ENCODE measurements at places on chromosomes 2 and 18. TPM values are rescaled to one million over a fixed set of nuclear protein-coding genes. Genes with fewer than 3 reads are reported as not detected.

GCKR gene
- total RNA-seq, result not detected

AKAIN1 gene
- total RNA-seq, result not detected

CHCHD5 gene
- 21.9 TPM for total RNA-seq

RRM2 gene
- total RNA-seq, result 16.1 TPM

ZRANB3 gene
- 5.0 TPM for total RNA-seq

TRIM54 gene
- 0.18 TPM for total RNA-seq

NPAS2 gene
- not detected for total RNA-seq

VIT gene
- total RNA-seq, result 1.4 TPM

ANKRD62 gene
- total RNA-seq, result not detected

CFLAR gene
- total RNA-seq, result 542 TPM

FAP gene
- total RNA-seq, result not detected

CNDP1 gene
- total RNA-seq, result 0.57 TPM

CELF4 gene
- not detected for total RNA-seq

CHRND gene
- not detected for total RNA-seq

- H3K4me3 ChIP-seq, result no peak overlapping the region
- no peaks in the 10 kb centered on the region for H3K36me3 ChIP-seq
- H3K4me1 ChIP-seq, result peaks cover 11% of the 10 kb centered on the region
Observed at GRCh38 chr18:31791817-31792579, 31.3 kb upstream of the SLC25A52 start.

GRCh38 chr2:204072443-204073324, 136.1 kb downstream of the ICOS start:
- H3K36me3 ChIP-seq, result no peaks in the 10 kb centered on the region
- no peaks in the 10 kb centered on the region for H3K4me1 ChIP-seq
- H3K4me3 ChIP-seq, result no peak overlapping the region
- H3K27me3 ChIP-seq, result no peaks in the 10 kb centered on the region
- DNase-seq, result no peak
- no peak overlapping the region for H3K27ac ChIP-seq

DNA sequence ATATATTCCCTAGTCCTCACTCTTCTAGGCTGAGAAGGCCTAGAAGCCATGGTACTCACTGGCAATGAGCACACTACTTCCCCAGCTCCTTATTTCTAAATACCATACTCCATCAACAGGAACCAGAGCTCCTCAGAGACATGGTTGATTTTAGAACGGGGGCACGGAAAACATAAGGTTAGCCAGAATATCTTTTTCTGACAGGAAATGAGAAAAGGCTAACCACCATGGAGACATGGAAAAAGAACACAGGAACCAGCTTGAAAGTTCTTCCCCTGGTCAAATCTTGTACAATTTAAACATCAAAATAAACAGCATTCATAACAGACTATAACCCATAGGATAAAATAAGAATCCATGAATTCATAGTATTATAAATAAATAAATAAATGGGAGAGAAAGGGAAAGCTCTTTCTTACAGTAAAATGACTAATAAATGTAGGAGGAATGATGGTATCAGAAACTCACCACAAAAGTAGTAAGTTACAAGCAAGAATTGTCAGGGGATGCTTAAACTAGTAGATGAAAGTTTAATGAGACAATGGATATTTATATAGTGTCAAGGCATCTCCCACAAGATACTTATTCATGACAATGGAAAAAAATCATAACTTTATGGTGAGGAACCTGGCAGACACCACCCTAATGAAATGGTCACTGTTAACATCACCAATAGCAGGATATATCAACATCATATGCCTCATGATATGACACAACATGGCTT, 20.6 kb upstream of the GCC2 start:
- H3K27ac ChIP-seq, result no peak overlapping the region
- H3K4me1 ChIP-seq, result no peaks in the 10 kb centered on the region
- H3K4me3 ChIP-seq, result no peak overlapping the region
- no peak for DNase-seq
- no peaks in the 10 kb centered on the region for H3K27me3 ChIP-seq

DNA sequence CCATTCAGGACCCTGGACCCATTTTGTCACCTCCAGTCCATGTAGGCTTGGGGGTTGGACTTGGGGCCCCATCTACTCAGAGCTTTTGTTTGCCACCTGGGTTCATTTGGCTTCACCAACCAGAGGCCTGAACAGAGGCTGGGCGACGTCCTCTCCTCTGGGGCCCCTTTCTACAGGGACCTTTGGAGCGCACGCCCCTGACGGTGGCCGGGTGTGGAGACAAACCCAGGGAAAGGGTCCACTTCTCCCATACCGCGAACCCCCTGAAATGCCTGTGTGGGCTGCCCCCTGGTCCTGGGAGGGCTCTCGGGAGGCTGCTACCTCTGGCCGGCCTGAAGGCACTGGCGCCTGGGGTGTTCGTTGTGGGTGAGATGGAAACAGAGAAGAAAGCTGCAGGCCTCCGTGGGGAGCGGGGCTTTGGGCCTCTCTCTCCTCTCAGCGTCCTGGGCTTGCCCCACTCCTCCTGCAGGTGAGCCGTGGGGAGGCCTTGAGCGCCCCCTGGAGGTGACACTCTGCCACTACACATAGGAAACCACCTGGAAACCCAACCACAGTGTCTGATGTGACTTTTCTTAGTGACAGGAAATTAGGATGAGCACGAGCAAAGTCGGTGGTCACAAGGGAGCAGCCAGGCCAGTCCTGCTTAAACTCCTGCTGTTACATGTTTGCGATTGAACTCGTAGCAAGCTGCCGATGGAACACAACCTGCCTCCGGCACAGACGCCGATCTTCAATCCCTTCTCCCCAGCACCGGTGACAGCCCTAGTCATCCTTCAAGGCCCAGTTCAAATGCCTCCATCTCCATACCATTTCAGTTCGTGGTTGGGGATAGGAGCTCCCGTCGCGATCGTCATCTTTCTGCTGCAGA, 12.0 kb upstream of the NTSR2 start:
- H3K4me3 ChIP-seq, result no peak overlapping the region
- H3K27ac ChIP-seq, result no peak overlapping the region
- DNase-seq, result peak; percentile 28
- no peaks in the 10 kb centered on the region for H3K4me1 ChIP-seq
- no peaks in the 10 kb centered on the region for H3K36me3 ChIP-seq

GRCh38 chr2:100011272-100011731, 131.1 kb downstream of the AFF3 start:
- H3K4me3 ChIP-seq, result no peak overlapping the region
- no peaks in the 10 kb centered on the region for H3K27me3 ChIP-seq
- H3K27ac ChIP-seq, result no peak overlapping the region

DNA sequence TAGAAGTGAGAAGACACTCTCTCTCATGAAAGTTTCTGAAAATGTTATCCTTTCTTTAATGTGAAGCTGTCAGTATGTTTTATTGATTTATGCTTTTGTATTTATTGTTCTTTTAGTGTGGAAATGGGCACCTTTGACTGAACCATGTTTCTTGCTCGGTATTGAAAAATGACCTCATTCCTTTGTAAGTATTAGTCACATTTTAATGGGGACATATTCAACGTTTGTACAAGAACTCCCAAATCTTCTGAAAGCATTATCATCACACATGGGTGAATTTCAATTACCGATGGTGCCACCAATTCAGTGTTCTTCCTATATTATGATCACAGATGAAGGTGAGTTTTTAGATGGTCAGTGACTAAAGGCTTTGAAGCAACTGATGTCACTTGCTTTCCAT, 371.8 kb upstream of the GCFC2 start:
- no peaks in the 10 kb centered on the region for H3K4me1 ChIP-seq
- DNase-seq, result no peak
- no peak overlapping the region for H3K27ac ChIP-seq
- H3K4me3 ChIP-seq, result no peak overlapping the region
- no peaks in the 10 kb centered on the region for H3K36me3 ChIP-seq

GRCh38 chr18:45110577-45111501, 430.2 kb downstream of the SETBP1 start:
- no peak for DNase-seq
- no peaks in the 10 kb centered on the region for H3K27me3 ChIP-seq
- H3K36me3 ChIP-seq, result no peaks in the 10 kb centered on the region
- H3K27ac ChIP-seq, result no peak overlapping the region
- peaks cover 12% of the 10 kb centered on the region for H3K4me1 ChIP-seq

GRCh38 chr2:178277741-178278197, 83.5 kb downstream of the OSBPL6 start:
- no peaks in the 10 kb centered on the region for H3K36me3 ChIP-seq
- H3K27ac ChIP-seq, result no peak overlapping the region
- H3K27me3 ChIP-seq, result no peaks in the 10 kb centered on the region
- DNase-seq, result no peak

DNA sequence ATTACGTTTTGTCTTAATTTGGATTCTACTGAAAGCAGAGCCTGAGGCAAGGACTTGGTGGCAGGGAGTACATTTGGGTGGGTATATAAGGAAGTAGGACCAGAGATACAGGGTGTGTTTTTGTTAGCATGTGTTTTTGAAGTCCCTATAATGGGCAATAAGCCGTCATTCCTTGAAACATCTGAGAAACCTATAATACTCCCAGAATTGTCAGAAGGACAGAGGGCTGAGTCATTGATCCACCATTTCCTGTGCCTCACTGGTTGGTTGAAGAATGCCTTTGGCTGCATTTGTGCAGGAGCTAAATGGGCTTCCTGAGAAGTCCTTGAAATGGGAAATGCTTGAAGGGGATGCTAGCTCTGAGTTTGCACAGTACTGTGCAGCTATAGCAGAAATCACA, 281.8 kb upstream of the ZEB2 start:
- H3K36me3 ChIP-seq, result no peaks in the 10 kb centered on the region
- DNase-seq, result no peak
- H3K27ac ChIP-seq, result no peak overlapping the region
- no peaks in the 10 kb centered on the region for H3K4me1 ChIP-seq
- no peak overlapping the region for H3K4me3 ChIP-seq

DNA sequence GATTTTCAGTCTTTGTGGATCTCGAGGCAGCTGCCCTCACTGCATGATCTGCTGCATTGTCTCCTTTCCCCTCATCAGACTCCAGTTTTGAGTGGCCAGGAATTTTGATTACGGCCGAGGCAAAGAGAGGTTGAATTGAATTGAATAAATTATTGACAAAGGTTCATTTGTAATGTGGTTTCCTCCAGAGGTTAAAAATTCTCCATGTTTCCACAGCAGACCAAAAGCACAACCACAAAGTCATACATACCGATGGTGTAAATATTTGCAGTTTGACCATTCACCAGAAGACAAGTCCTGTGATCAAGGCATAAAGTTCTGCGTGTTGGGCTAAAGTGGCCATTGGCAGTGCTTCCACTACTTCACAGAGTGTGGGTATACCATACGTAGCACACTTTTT, 343.8 kb upstream of the MYT1L start:
- no peak overlapping the region for H3K4me3 ChIP-seq
- H3K4me1 ChIP-seq, result no peaks in the 10 kb centered on the region
- H3K36me3 ChIP-seq, result no peaks in the 10 kb centered on the region
- H3K27me3 ChIP-seq, result no peaks in the 10 kb centered on the region

GRCh38 chr18:24228667-24229041, 89.8 kb downstream of the CABYR start:
- no peaks in the 10 kb centered on the region for H3K27me3 ChIP-seq
- no peaks in the 10 kb centered on the region for H3K4me1 ChIP-seq
- H3K27ac ChIP-seq, result no peak overlapping the region
- H3K36me3 ChIP-seq, result no peaks in the 10 kb centered on the region

- H3K4me1 ChIP-seq, result peaks cover 10% of the 10 kb centered on the region
- H3K27ac ChIP-seq, result no peak overlapping the region
- DNase-seq, result no peak
Observed at GRCh38 chr2:60958361-60958760, 59.2 kb upstream of the PEX13 start.

DNA sequence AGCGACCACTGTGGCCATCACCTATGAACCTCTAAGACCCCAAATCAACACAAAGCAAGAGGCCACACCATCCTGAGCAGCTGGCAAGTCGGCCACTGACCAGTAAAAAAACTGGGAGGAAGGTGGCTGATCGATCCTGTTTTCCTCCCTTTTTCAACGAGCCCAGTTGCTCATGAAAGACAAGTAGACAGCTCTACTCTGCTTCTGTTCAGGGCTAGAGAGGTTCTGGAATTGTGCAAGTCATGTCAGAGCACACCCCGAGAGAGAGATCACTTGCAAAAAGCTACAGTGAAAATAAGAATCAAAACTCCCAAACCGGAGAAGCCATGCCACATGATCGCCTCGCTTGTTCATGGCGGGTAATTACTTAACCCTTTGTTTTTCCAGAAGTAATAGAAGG, 34.6 kb downstream of the ZNF516 start:
- H3K4me1 ChIP-seq, result no peaks in the 10 kb centered on the region
- no peaks in the 10 kb centered on the region for H3K27me3 ChIP-seq
- H3K36me3 ChIP-seq, result no peaks in the 10 kb centered on the region
- H3K4me3 ChIP-seq, result no peak overlapping the region
- no peak overlapping the region for H3K27ac ChIP-seq

GRCh38 chr2:209602259-209602658, 169.4 kb upstream of the UNC80 start:
- H3K4me1 ChIP-seq, result no peaks in the 10 kb centered on the region
- H3K4me3 ChIP-seq, result no peak overlapping the region
- no peaks in the 10 kb centered on the region for H3K27me3 ChIP-seq
- H3K36me3 ChIP-seq, result no peaks in the 10 kb centered on the region
- no peak for DNase-seq
- H3K27ac ChIP-seq, result no peak overlapping the region

DNA sequence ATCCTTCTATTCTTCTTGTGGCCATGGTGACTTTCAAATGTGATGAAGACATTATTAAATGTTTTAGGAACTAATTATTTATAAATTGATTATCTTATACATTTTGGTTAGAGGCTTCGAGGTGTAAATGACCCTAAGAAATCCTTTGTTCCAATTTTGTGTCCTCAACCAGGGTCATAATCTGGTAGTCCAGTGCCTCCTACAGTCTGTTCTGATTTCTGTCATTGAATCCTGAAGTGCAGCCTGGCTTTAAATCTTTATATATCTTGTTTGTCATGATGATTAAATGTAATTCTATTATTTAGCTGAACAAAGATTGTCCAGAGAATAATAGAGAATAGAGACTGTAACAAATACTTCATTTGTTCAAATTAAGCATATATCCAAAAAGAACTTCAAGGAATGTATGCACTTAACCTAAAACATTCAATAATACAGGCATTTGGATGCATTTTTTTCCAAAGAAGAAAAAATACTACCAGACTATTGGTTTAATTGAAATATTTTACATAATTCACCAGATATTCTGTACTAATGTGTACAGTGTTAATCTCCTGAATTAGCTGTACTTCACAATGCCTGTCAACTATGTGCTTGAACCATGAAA, 89.8 kb downstream of the PRPF40A start:
- no peaks in the 10 kb centered on the region for H3K4me1 ChIP-seq
- H3K27ac ChIP-seq, result no peak overlapping the region
- DNase-seq, result no peak
- no peaks in the 10 kb centered on the region for H3K27me3 ChIP-seq

- H3K4me1 ChIP-seq, result no peaks in the 10 kb centered on the region
- peaks cover 4% of the 10 kb centered on the region for H3K27me3 ChIP-seq
- no peaks in the 10 kb centered on the region for H3K36me3 ChIP-seq
- no peak for DNase-seq
- H3K27ac ChIP-seq, result no peak overlapping the region
Observed at GRCh38 chr2:44768438-44769236, 172.9 kb upstream of the SIX3 start.
